ENCODE measurements at places on chromosomes 7 and 10. TPM values are rescaled to one million over a fixed set of nuclear protein-coding genes. Genes with fewer than 3 reads are reported as not detected.
A peak's percentile ranks its signal among the peaks of the same experiment; 100 is the strongest.

Gene C10orf62
- not detected for total RNA-seq

DNA sequence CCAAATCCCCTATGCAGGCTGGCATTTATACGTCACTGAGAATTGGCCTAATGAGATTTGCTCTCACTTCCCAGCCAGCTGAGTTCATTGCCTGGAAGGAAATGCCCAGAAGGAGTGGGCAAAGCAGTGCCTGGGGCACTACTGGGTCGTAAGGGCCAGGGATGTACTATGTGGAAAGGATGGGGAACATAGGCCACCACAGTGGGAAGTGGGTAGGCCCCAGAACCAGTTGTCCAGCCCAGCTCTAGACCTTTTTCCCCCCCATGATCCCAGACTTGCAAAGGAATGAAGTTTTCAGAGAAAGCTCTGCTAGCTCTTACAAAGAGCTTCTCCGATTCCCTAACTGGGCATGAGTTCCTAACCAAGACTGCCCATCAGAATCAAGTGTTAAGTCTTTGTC, 13.9 kb downstream of the TRPV5 start:
- peak; percentile 81 for DNase-seq

- no peak for DNase-seq
These were observed 636.6 kb downstream of the SDK1 start for GRCh38 chr7:3937605-3938004.

Gene TCAF2
- 9.1 TPM for total RNA-seq

Data from vagina (tissue), 2 donors.